ENCODE measurements at places on chromosomes 3 and 15. TPM values are rescaled to one million over a fixed set of nuclear protein-coding genes. Genes with fewer than 3 reads are reported as not detected.

GRCh38 chr3:72664184-72664975, 183.9 kb downstream of the SHQ1 start:
- no peak for DNase-seq

DNA sequence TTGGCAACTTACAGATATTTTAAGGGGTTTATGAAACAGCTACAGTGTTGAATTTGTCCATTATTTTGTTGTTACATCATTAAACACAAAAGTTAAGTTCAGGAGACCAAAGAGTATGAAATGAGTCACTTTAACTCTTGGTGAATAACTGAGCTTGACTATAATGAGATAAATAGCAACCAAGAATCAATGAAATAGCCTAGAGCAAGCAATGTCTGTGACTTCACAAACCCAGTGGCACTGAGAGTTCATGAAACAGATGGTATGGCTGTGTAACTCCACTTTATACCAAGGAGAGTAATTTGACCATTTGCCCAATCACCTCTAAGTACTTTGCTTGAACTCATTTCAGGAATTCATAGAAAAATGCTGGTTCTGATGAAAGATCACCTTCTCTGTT, 169.6 kb upstream of the GADL1 start:
- DNase-seq, result no peak

DNA sequence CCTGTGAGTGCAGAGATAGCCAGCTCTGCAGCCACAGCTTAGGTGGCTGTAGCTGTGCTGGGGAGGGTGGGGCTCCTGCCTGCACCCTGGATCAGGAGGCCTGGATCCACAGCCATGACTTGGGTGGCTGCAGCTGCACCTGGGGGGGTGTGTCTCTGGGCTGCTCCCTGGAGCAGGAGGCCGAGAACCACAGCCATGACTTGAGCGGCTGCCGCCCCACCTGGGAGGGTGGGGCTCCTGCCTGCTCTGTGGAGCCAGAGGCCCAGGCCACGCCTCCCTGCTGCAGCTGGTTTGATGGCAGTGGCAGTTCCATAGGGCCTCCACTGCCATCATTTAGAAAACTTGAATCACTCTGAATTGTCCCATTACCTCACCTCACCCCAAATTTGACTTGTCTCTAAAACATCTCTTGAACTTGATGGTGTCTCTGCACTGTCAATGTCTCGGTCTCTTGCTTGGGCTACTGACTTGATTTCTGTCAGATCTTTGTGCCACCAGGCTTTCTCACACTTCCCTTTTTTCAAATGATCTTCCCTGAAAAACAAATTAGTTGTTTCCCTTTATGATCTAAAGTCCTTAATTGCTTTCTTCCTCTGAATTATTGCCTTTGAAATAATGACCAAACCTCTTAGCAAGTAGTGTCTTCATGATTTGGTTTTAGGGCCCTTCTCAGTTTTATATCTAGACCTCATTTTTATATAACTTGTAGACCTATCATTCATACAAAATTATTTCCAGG, 313.2 kb upstream of the MME start:
- DNase-seq, result peak; percentile 17

- no peak for DNase-seq
Measured at GRCh38 chr3:161796780-161797179, 300.2 kb downstream of the OTOL1 start.

- no peak for DNase-seq
Measured at GRCh38 chr3:70409018-70409417, 96.6 kb upstream of the MDFIC2 start.

DNA sequence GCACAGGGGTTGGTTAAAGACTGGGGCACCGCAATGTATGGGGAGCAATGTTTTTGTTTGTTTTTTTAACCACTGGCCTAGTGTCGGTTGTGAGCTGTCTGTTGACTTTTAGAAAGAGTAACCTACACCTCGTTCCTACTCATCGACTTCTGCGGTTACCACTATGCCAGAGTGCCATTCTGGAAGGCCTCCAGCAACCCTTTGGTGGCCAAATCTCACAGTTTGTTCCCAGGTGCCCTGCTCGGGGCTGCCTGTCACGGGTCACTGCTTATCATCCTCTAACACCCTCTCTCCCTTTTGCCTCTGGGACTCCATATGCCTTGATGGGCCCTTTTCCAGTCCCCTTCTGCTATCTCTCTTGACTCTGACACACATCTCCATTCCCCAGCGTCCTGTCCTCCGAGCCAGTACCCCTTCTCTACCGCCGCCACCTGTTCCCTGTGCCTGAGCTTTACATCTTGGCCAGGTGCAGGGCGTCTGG, 290.4 kb upstream of the C2CD4B start:
- DNase-seq, result no peak

GRCh38 chr15:63986751-63987341, 59.4 kb downstream of the DAPK2 start:
- peak; percentile 23 for DNase-seq

DNA sequence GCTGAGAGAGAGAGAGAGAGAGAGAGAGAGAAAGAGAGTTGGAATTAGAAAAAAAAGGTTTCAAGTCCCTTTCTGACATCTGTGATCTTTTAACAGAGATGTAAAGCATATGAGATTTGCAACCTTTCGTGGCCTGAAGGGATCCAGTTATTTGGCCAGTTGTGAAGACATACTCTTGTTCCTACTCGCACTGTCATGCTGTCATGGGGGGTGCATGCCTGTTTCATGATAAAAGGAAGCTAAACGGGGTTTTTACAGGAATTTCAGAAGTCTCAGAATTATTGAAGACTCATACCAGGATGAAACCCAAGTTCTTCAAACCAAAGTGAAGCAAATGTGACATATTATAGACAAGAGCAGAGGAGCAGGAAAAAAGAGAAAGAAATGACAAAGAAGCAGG, 342.0 kb downstream of the RORA start:
- DNase-seq, result no peak

DNA sequence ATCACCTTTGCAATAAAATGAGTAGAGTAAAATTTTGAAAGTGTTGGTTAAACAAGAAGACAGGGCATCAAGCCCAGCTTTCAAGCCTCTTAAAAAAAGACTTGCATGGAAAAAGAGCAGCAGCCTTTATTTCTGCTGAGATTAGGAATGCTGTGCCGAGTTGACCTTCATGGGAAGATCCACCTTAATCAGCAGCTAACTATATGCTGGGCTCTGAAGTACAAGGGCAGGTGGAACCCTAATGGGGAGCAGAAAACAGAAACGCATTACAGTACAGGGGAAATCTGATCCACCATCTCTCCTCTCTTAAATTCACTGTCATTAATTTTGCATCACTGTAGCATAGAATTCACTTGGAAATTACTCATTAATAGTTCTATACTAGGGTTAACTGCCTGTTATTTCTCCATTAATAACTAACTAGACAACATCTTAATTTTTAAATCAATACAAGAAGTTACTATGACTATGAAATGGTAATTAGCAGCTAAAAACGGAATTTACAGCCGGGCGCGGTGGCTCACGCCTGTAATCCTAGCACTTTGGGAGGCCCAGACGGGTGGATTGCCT, 133.6 kb downstream of the GHSR start:
- DNase-seq, result no peak

DNA sequence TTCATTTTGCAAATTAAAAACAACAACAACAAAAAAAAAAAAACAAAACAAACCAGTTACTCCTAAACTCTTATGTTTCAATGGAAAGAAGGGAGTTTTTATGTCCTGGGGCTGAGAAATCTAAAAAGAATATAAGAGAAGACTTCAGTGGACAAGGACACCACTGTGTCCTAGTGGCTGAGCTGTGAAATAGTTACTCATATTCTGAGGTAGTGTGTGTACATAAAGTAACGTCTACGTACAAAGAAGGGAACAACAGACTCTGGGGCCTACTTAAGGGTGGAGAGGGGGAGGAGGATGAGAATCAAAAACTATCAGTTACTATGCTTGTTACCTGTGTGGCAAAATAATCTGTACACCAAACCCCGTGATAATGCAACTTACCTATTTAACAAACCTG, 6.0 kb upstream of the TP53BP1 start:
- no peak for DNase-seq

GRCh38 chr3:174270841-174271240, 588.3 kb upstream of the NAALADL2 start:
- no peak for DNase-seq

- peak; percentile 27 for DNase-seq
Measured at GRCh38 chr15:94070356-94071295, 160.7 kb upstream of the MCTP2 start.

DNA sequence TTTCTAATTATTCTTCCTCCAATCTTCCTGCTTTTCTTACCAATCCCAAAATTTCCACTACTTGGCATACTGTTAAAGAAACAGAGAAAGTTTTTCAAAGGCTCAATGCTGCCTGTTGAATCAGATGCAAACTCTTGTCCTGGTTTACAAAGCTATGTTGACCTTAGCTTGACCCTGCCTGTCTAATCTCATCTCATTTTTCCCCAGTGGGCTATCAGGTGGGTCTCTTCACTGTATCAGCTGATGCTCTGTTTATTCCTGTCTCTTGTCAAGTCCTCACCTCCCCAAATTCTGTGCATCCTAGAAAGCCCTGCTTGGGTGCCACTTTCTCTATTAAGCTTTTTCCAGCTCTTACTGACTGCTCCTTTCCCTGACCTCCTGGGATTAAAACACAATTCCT, 18.2 kb downstream of the NFKBIZ start:
- no peak for DNase-seq

GRCh38 chr3:56415652-56416051, 52.6 kb downstream of the ERC2 start:
- no peak for DNase-seq

DNA sequence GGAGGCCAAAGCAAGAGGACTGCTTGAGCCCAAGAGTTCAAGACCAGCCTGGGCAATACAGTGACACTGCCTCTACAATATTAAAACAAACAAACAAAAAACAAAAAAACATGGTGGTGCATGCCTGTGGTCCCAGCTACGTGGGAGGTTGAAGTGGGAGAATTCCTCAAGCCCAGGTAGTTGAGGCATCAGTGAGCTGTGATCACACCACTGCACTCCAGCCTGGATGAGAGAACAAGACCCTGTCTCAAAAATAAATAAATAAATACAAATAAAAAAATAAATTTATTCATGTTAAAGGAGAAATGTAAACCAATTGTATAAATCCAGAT, 200.6 kb downstream of the BCHE start:
- no peak for DNase-seq

DNA sequence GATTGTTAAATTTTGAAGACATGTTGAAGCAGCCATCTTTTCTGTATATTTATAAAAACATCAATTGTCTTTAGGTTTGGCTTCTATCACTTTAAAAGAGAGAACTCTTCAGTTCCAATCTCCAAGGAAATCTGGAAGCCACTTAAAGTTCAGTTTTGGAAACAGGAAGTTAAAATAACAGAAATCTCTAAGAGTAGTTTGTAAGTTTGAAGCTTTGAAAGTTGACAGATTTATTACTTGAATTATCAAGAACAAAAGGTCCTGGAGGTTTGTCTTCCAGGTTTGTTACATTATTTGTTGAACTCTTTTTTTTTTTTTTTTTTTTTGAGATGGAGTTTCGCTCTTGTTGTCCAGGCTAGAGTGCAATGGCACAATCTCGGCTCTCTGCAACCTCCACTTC, 30.0 kb downstream of the RNF111 start:
- DNase-seq, result no peak

DNA sequence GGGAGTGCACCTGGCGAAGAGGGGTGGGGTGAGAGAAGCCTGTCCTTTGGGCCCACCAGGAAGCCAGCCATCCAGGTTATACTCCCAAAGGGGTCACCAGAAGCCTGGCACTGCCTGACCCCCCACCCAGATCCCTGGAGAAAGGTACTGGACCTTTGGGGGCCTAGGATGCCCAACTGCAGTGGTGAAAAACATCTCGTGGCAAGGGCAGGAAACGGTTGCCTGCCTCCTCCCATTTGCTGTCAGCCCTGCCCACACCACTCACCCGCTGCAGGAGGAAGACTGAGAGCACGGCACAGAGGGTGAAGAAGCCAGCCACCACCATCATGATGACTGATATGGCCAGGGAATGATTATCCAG, 2.2 kb upstream of the ULK3 start:
- no peak for DNase-seq

DNA sequence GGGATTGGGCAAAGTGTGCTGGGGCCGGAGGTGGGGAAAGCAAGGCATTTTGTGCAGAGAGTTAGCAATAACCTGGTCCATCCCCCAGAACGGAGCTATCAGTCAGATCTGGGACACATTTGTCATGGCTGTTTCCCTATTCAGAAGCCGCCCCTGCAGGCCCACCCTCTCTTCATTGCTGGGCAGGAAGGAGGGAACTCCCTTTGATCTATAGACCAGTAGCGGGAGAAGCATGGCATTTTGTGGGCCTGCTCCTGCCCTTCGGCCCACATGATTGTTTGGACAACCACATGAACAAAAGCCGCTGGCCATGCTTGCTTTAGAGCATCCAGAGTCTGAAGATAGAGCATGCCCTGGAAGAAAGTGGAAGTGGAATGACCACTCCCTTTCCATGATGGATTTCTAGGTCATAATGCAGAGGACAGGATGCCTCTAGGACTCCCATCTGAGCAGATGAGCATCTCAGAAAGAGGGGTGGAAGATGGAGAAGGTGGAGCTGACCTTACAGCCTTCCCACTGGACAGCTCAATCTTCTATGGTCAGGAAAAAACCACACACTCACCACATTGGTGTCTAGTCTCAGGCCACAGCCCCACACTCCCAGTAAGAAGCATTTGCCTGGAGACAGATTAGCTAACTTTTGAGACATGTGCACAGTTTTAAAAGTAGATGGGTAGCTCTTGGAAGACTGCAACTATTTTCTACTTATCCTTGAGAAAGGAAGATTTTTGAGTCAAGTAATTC, 11.9 kb upstream of the LRTM1 start:
- no peak for DNase-seq

GRCh38 chr3:124057420-124057819, 65.5 kb upstream of the ROPN1 start:
- DNase-seq, result peak; percentile 54

DNA sequence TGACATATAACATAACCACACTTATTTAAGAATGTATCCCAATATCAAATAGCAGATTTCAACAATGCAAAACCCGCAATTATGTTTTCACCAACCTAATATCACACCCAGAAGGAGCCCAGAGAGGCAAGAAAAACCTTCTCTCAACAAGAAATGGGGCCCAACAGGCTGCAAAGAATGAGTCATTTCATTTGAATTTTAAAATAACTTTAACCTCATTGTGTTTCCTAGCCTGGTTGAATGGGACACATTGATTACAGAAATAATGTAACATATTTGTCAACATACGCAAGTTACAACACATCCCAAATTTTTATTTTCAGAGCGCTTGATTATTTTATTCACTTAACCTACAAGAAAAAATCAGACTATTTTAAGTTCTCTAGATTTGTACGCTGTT, 365.1 kb upstream of the SLCO3A1 start:
- DNase-seq, result no peak

DNA sequence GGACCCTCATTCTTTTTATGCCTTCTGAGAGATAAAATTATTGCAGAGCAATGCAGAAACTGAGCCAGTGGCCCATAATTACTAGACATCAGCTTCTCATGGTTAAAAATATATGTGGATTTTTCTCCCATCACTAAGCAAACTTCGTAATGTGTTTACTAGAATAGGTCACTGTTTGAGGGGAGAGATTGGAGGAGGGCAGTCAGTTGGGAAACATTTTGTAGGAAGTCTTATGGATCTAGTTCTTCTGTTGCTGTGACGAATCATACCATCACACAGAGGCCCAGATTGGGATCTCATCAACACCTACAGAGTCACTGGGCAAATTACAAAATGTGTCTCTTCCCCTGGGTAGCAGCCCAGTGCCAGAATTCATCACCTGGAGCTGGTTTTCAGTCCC, 81.4 kb downstream of the PDE8A start:
- no peak for DNase-seq

Gene CD80
- total RNA-seq, result 0.55 TPM

Gene SLC2A2
- not detected for total RNA-seq

Gene GPR149
- not detected for total RNA-seq

Gene ASB14
- total RNA-seq, result not detected

Gene IL17RB
- total RNA-seq, result 2.5 TPM

Gene LDHAL6B
- total RNA-seq, result not detected

Gene NUP210
- total RNA-seq, result 21.1 TPM

Gene C2CD4A
- not detected for total RNA-seq

Gene AMIGO3
- not detected for total RNA-seq

All from stomach (tissue), 19 donors.